NCI-H748 treated with DMSO at 0.1 percent for 48 hours (cell line): ENCODE measurements at places on chromosomes 16 and 17.

- DNase-seq, result peak; percentile 96
Measured at GRCh38 chr17:16486373-16487250, 5.4 kb downstream of the LRRC75A start.

- DNase-seq, result no peak
Measured at GRCh38 chr17:39759204-39759603, 21.5 kb downstream of the GRB7 start.

GRCh38 chr17:78258323-78259191 lies 27.1 kb downstream of the TMEM235 start:
- no peak for DNase-seq

GRCh38 chr17:56812901-56813388 lies 20.8 kb downstream of the C17orf67 start:
- no peak for DNase-seq

DNA sequence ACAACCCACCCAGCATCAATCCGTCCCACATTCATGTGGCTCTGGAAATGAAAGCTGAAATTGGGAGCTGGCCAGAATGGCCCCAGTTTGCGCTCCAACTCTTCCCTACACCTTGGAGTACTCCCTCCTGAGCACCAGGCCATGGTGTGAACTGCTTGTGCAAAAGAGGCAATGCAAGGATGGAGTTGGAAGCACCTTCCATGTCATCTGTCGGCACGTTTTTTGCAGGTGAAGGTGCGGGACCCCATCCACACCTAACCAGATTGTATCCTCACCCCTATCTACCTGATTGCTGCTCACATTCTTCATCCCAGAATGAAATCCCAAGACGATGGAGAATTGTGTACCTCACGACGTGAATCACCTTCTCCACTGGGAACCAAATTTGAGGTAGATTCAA lies 136.6 kb upstream of the WSB1 start:
- DNase-seq, result no peak

DNA sequence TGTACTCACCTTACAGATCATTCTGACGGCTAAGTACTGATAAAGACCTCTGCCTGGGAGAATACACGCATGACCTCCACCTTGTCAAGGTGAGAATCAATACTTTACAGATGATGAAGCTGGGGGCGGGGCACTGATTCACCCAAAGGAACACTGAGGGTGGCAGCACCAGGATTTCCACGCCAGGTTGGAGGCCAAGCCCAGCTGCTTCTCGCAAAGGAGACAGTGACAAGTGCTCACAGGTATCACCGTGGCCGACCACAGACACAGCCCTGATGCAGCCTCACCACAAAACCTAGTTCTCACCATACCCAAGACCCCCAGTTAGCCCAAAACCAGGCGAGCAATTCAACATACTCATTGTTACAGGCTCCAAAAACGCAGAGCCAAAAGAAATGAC lies 434.2 kb downstream of the SOX9 start:
- DNase-seq, result no peak

DNA sequence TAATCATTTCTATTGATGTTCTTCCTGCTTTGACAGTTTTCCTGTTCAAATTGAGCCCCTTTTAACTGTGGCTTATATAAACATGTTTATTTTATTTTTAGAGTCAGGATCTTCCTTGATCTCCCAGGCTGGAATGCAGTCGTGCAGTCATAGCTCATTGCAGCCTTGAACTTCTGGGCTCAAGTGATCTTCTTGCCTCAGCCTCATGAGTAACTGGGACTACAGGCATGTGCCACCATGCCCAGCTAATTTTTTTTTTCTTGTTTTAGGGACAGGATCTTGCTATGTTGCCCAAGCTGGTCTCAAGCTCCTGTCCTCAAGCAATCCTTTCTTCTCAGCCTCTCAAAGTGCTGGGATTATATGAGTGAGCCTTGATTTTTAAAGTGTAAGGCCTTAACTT lies 14.7 kb downstream of the PHKB start:
- no peak for DNase-seq

GRCh38 chr16:8173111-8173644 lies 417.1 kb downstream of the TMEM114 start:
- DNase-seq, result peak; percentile 75

DNA sequence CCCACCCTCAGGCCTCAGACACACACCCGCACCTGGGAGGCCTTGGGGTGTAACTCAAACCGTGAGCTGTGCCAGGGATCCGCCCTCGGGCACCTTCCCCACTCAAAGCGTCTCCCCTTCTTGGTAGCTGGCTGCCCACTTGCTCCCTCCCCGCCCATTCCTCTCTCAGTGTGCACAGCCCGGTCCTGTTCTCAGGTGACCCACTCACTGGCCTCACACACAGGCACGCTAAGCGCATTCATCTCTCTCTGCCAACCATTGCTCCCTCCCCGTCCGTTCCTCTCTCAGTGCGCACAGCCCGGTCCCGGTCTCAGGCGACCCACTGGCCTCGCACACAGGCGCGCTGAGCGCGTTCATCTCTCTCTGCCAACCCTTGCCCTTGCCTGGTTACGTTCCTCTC lies 20.8 kb downstream of the WDR45B start:
- DNase-seq, result no peak

- DNase-seq, result no peak
Measured at GRCh38 chr17:57249520-57249919, 6.8 kb upstream of the MSI2 start.

GRCh38 chr17:82439194-82439828 lies 11.2 kb downstream of the CYBC1 start:
- no peak for DNase-seq

DNA sequence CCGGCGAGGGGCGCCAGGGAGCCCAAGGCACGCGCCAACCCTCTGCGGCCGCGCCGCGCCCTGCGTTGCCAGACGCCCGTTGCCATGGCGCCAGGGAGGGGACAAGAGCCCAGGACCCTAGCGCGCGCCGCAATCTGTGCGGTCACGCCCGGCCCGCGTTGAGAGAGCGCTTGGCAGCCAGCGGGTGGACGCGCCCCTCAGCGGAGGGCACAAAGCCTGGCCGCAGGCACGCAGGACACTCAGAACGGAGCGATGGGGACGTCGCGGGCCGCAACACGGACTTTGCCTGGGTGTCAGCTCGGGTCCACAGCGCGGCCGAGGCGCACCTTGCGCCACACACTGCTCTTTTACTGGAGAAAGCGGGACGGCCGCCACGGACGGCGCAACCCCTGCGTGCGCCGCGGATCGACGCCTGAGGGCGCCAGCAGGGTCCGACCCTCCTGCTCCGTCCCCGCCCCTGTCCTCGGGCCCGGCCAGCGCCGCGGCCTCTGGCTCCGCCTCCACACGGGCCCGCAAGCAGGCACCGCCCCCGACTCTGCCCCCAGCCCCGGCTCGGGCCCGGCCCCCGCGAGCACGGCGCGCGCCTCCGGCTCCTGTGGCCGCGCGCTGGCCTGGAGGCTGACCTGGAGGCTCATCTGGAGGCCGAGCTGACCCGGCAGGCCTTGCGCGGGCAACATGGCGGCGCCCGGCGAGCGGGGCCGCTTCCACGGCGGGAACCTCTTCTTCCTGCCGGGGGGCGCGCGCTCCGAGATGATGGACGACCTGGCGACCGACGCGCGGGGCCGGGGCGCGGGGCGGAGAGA lies at the start of gene GFER:
Gene GFER (plus strand): TSS at position 650 of the 803 bp plus-strand sequence. CDS start 26 bp downstream, at position 676.
- peak; percentile 62 for DNase-seq

GRCh38 chr16:89574681-89575246 lies 794 bp upstream of the CPNE7 start:
- DNase-seq, result no peak

DNA sequence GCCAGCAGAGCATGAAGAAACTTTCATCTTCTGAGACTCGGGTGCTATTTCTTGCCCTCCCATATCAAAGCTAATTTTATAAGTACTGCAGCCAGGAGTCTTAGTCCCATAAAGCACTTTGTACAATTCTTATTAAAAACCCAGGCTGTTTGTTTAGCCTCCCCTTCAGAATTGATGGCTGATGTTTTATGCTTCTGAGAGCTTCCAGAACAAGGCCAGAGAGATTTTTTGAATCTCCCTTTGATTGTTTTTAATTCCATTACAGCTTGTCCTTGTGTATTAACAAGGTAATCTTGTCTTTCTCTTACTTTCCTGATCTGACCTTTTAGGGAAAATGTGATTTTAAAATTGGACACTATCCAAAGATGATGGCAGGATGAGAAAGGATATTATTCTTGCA lies 16.3 kb downstream of the COQ7 start:
- no peak for DNase-seq

DNA sequence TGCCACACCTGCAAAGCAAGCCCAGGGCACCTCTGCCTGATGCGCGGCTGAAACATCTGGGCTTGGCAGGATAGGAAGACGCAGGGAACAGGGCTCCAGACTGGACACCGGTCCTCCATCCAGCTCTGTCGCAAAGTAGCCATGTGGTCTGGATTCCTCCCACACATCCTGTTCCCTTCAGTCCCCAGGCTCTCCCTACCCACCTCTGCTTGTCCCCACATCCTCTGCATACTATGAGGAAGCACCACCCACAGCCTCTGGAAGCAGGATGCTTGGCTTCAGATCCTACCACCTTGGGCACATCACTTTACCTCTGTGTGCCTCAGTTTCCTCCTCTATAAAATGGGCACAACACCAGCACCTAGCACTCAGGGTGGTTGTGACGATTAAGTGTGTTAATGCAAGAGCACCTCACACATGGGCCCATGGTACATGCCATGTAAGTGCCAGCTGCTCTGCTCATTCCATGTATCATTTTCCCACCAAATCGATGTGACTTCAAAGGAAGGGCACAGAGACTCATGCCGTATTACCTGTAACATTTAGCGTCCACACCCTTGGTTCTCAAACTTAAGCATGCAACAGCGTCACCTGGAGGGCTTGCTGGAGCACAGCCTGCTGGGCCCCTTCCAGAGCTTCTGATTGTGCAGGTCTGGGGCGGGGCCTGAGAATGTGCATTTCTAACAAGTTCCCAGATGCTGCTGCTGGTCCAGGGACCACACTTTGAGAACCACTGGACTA lies 138.6 kb upstream of the SDK2 start:
- no peak for DNase-seq

DNA sequence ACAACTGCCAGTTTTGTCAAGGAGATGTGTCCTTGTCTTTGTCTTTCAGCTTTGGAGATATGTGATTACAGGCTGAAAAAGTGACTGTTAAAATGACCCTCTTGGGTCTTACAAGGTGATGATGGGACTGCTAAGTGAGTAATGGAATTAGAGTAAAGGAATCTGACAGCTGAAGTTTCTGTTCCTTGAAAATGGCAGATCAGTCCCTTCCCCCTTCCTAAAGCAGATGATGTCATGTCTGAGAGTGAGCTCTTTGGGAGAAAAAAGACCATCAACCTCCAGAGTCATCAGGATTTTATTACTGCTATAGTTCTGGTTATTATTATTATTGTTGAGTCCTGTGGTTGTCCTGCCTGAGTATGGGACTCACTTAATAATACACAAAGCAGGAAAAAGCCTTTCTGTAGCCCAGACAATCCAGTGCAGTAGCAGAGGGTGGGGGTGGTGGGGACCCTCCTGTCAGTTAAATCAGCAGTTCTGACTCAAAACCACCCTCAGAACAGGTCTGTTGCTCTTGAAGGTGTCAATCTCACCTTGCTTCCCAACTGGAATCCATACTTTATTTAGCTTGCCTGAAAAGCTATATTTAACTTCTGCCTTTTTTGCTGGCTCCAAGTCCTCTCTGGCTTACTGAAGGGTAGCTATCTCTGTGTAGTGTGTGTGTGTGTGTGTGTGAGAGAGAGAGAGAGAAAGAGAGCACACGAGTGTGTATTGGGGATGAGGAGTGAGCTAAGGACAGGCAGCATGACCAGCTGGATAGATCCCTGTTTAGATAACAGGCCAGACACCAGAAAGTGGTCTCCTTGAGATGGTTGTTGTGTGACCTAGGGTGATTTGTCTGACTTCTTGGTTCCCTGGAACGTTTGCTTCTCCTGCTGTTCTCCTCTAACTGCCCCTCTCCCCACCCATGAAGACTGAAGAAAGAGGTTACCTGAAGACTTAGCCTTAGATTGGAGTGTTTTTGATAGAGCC lies 4.9 kb downstream of the HROB start:
- no peak for DNase-seq

- DNase-seq, result no peak
Measured at GRCh38 chr16:2992383-2993081, 12.3 kb upstream of the PKMYT1 start.

DNA sequence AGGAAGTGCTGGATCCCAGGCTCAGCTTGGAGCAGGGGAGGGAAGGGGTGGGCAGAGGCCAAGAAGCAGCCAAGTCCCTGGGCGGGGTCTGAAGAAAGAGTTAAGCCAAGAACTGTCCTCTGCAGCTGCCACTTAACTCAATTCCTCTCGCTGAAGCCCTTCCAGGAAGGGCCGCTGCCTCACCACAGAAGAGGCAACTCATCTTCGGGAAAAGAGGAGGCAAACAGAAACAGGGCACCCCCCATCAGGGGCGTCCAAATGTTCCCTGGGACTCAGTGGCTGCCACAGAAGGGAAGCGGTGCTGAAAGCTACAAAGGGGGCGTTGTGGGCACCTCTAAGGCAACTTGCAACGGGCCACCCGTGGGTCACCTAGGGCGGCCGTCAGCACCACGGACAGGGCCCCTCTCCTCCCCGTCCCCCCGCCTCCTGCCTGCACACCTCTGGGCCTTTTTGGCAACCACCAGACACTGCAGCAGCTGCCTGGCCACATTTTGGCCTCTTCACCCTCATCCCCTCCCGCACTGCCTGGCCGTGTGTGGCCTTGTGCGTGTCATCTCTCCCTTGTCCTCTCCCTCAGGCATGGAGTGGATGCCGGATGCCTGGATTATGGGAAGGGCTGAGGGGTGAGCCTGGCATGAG lies 2.5 kb downstream of the TLCD3B start:
- DNase-seq, result no peak

GRCh38 chr16:25030420-25031131 lies 15.4 kb upstream of the ARHGAP17 start:
- no peak for DNase-seq

GRCh38 chr17:79953335-79953734 lies 82.3 kb downstream of the TBC1D16 start:
- no peak for DNase-seq

DNA sequence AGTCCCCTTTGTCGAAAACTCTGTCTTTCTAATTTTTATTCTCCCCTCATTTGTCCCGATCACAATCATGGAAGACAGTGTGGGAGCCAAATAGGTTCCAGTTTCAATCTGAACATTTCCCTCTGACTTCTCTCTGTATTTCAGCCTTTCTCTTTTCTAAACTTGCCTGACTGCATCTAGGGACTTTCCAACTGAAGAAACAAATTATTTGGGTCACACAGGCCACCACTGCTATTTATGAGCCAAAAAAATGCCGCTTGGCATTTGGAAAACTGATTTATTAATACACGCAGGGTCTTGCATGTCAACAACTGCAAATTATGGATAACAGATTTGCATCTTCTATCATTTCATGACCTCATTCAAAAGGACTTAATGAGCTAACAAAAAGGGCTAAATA lies 55.2 kb upstream of the ELAC2 start:
- DNase-seq, result no peak
